Stimulated activated CD8-positive, alpha-beta memory T cell treated with anti-CD3 and anti-CD28 coated beads, Interleukin-4, amount 100 ng/mL, for 1 hour (primary cell): ENCODE measurements at places on chromosomes 7 and 10.

DNA sequence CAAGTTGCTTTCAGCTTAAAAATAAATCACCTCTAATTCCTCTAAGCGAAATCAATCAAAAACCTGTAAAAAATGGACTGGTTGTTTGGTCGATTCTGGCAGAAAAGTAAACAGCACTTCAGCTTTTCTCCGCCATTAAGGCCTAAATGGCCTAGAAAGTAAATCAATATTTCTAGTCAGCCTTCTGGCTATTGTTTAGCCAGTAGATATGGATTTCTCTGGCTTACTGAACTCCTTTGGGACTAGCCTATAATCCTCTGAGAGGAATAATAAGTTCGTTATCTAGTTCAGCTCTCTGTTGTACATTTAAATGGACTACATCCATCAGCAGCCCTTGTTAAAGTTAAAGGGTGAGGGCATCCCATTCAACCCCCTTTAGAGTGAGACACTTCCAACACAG, 400.1 kb upstream of the ETV1 start:
- no peak for DNase-seq

GRCh38 chr10:94274142-94274787, 88.5 kb downstream of the NOC3L start:
- no peak for DNase-seq

DNA sequence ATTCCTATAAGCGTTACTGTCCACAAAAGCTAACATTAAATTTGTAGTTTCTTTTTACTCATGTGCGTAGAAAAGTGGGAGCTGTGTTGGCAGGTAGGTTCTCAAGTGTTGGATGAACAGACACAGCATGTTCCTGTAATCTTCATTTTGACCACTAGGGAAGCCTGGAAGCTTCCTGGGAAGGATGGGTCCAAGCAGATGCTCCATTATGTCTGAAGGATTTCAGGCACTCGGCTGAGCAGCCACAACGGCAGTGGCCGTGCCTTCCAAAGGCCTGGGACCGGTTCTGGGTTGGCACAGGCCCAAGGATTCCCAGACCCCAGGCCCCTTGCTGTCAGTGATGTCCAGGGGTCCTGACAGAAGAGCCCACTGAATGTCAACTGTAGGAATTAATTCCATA, 386.3 kb downstream of the TNS3 start:
- DNase-seq = no peak

DNA sequence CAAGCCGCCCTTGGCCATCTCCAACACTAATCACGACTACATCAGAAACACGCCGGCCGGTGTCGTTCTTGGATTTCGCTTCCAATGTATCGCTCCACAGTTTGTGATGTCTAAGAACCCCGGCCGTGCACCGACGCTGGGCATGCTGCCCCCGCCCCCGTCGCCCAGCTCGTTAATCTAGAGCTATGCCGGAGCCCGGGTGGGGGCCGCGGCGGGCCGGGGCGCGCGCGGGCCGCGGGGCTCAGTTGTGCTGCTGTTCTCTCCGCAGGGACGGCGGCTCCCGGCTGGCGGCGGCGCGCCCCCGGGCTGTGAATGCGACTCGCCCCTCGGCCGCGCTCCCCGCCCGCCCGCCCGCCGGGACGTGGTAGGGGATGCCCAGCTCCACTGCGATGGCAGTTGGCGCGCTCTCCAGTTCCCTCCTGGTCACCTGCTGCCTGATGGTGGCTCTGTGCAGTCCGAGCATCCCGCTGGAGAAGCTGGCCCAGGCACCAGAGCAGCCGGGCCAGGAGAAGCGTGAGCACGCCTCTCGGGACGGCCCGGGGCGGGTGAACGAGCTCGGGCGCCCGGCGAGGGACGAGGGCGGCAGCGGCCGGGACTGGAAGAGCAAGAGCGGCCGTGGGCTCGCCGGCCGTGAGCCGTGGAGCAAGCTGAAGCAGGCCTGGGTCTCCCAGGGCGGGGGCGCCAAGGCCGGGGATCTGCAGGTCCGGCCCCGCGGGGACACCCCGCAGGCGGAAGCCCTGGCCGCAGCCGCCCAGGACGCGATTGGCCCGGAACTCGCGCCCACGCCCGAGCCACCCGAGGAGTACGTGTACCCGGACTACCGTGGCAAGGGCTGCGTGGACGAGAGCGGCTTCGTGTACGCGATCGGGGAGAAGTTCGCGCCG, 1.9 kb downstream of the VWC2 start:
- no peak for DNase-seq

DNA sequence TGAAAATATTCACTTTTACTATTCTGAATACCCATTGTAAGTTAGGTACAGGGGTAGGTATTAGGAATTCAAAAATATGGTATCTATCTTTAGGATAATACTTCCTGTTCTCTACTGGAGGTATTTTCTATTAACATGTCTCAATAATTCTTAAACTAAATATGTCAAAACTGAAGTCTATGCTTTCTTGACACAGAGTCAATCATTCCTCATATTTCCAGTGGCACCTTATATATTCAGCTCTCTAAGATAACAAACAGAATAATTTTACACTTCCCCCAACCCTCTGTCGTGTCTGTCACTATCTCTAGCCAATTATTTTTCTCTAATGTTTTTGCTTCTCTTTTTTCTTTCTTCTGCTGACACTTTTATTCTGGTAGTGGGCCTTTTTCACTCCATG, 138.9 kb downstream of the TMEM26 start:
- DNase-seq = no peak
